Glomerular endothelial cell (primary cell): ENCODE measurements at places on chromosomes 12 and 14.
A peak's percentile ranks its signal among the peaks of the same experiment; 100 is the strongest.

GRCh38 chr12:130838951-130839769, at the start of gene STX2:
TSS of gene STX2 (minus strand) at chr12:130839250. CDS start at chr12:130839099, 151 bp downstream.
- peak; percentile 36 for DNase-seq

- DNase-seq = peak; percentile 62
Observed at GRCh38 chr14:92607702-92608429, 94.3 kb downstream of the RIN3 start.

DNA sequence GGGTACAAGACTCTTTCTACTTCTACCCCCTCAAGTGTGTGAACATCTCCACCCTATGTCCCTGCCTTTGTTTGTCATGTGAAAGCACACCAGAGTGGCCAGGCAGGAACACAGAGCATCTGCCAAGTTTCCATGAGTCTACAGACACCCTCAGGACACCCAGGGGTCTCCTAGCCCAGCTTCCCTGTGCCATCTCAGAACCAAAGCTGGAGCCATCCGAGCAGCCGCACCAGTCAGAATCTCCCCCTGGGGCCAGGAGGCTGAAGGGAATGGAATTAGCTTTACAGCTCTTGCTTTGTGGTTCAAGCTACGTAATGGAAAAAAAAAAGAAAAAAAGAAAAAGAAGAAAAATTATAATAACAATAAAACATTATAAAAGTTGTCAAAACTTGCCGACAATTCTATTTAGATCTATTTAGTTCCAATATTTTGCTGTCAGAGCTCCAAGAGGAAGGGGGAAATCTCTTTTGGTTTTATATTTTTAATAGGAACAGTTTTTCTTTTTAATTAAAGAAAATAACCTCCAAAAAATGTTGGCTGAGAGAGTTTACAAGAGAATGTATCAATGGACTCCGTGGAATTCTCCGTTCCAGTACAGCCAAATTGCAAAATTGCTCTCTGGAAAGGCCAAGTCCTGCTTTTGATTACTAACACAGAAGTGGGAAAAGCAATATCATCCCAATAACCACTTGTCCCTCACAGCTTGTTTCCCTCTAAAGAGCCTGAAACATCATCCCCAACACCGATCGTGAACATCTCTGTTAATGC, 37.1 kb downstream of the TBX5 start:
- no peak for DNase-seq

GRCh38 chr12:45336331-45336730, 120.4 kb downstream of the ANO6 start:
- DNase-seq = no peak

- no peak for DNase-seq
Observed at GRCh38 chr14:95498622-95499353, 17.7 kb downstream of the SYNE3 start.

- DNase-seq = no peak
Observed at GRCh38 chr12:9906873-9907272, 25.3 kb downstream of the CLEC2A start.

DNA sequence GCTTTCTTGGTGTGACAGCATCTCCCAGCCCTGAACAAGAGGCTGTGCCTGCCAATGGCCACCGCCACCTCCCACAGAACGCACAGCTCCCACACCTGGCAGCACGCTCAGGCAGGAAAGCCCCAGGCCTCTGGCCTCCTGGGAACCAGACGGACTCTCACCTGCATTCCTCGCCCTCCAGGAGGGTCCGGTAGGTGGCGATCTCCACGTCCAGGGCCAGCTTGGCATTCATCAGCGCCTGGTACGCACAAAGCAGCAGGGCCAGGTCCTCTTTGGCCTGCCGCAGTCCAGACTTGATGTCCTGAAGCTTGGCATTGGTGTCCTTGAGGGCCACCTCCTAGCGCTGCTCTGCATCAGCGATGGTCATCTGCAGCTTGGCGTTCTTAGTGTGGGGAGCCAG, 12.1 kb upstream of the KRT77 start:
- no peak for DNase-seq

GRCh38 chr12:93597608-93598007, 25.1 kb downstream of the SOCS2 start:
- no peak for DNase-seq

DNA sequence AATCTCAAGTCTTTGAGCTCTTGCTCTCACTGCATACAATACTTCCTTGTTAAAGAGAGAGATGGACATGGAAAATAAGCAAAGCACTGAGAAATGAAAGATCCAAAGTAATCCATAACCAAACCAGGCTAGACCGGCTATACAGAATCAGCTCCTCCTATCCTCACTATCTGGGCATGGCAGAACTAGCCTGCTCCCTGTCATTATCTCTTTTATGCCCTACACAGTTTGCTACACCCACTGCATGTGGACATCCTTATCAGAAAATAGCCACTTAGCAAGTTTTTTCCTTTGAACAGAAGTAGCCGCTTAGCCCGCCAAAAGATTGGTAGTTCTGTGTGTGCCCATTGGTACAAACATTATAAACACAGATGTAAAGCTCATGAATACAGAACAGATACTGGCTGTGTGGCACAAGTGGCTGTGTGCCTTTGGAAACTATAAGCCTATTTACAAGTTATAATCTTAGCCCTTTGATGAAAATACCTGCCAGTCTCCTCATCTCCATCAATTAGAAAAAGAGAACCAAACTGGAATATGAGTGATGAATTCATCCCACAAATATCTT, 34.7 kb downstream of the SPTB start:
- DNase-seq = no peak

DNA sequence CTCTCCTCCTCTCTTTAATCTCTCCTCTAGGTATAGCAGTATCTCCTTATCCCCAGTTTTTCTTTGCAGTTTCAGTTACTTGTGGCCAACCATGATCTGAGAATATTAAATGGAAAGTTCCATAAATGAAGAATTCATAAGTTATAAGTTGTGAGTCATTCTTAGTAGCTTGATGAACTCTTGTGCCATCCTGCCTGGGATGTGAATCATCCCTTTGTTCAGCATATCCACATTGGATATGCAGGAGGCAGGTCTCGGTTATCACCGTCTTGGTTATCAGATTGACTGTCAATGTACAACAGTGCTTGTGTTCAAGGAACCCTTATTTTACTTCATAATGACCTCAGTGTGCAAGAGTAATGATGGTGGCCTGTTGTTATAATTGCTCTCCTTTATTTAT, 134.0 kb downstream of the TMEM117 start:
- no peak for DNase-seq

GRCh38 chr14:102089621-102090343, 2.9 kb upstream of the HSP90AA1 start:
- DNase-seq = no peak

DNA sequence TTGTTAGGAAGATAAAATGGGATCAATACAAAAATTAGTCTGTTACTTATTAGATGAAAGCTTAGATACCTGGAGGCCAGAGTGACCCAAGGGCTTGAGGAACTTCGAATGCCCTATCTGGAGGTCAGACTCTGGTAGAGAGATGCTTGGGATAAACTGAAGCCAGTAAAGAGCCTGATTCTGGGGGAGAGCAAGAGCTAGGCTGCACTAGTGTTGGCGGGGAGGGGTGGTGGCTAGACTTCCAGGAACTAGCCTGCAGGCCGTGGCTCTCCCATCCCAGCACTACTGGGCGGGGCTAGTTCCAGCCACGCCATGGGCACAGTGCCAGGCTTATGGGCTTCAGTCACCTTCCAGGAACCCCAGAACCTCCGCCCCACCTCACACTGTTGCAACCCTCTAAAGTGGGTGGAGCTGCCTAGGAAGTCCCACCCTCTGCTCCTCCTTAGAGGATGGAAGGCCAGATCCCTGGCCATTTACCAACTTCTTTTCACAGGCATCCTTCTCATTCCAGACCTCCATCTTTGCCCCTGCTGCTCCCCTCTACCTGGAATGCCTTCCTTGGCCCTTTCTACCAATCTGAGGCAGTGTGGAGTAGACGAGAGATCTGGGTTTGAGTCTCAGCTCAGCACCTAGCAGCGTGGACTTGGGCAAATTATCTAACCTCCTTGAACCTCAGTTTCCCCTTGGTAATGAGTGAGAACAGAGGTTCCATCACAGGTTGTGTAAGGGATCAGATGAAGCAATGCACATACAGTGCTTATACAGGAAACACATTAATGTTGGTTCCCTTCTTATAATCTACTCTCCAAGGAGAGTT, 6.3 kb upstream of the NFE2 start:
- DNase-seq = no peak

DNA sequence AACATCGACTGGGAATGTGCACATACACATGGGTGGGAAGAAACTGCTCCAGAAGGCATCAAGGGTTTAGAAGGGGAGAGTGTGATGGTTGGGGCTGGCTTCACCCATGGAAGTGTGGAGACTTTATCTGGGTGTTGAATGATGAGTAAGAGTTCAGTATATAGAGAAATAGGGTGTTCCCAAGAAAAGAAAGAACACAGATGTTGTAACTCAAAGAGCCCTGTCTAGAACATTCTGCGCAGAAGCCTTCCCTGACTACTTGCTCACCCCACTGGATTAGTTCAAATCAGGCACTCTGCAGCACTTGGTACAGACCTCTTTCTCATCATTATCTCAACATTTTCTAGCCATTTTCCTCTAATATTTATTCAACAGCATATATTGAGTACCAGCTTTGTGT, 491.7 kb downstream of the SNAPC1 start:
- no peak for DNase-seq

DNA sequence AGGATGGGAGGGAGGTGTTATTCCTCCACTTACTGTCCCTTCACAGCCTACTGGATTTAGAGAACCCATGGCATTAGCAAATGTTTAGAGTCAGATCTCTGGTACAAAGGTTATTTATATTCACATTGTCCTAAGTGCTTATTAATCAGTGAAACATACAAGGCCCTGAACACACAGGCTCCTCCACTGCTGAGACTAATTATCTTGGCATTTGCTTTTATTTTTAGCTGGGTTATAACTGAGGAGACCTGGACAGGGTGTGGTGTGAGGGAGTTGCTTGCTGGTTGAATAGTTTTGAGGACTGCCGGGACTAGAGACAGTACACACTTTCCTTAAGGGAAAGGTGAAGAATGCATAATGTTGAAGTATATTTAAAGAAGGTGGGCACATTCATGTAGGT, 77.5 kb downstream of the FIGNL2 start:
- no peak for DNase-seq

- no peak for DNase-seq
Observed at GRCh38 chr12:67299926-67300325, 30.8 kb downstream of the CAND1 start.

GRCh38 chr12:122975790-122976647, 975 bp downstream of the OGFOD2 start:
- DNase-seq = no peak

DNA sequence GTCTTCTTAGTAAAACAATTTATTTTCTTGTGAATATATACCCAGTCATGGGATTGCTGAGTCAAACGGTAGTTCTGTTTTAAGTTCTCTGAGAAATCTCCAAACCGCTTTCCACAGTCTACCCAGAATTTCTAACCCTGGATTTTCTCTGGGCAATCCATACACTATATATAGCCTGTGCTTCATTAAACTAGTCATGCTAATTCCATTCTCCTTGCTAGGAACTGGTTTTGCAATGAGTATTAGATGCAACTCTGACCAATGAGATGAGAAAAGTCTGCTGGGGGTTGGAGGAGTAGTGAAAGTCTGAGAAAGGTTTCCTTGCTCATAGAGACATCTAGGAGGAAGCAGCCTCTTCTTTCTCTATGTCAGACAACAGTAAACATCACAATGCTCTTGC, 196.1 kb upstream of the CDKN3 start:
- no peak for DNase-seq
